ENCODE measurements at places on chromosomes 3 and 15.

DNA sequence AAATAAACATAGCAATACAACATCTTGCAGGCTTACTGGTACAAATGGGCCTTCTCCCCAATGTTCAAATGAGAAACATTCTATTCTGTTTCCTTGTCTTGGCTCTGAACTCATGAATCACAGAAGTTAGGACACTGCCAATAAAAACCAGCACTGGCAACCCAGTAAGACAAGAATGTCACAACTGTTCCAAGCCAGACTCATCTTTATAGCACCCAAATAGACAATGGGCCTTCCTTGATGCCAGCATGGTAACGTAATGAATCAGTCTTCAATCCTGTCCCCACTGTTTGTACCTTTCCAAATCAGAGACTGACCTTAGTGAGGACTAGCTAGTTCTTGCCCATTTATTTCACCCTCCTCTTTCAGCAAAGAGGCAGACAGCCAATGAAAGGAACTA is 14.1 kb upstream of the RPS17 start:
- DNase-seq, result no peak

DNA sequence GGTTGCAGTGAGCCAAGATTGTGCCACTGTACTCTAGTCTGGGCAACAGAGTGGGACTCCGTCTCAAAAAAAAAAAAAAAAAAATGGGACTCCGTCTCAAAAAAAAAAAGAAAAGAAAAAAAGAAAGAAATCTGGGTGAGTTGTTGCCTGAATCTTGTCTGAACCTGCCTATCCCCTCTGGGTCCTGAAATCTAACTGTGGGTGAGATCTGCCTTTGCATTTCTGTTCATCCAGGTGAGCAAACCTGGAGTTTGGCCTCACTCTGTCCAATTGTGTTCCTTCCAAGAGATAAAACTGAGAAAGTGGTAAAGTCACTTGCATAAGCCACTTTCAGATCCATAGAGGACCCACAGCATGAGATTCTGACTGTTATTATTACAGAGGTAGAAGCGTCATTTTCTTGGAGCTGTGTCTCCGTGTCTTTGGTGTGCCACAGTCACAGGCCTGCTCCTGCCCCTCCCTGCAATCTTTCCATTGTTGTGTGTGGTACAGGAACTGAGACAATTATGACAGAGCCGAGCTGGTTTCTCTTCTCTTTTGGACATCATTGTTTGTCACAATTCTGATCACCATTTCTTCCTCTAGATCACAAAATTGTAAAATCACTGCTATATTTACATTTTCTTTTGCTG is 235.9 kb downstream of the LPP start:
- DNase-seq, result peak; percentile 41

DNA sequence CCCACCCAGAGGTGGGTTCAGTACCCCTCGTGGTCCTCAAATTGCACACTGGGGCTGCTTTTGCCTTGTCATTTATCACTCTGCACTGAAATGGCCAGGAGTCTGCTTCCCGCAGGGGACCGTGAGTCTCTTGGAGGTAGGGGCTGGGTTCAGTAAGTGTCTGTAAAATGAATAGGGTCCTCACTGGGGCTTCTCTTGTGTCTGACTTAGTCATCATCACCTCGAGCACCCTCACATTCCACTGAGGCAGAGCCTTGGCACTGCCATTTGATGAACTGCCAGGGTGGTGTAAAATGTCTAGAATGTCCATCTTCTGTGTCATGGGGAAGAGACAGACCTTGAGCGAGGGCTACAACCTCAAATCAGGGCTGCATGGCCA is 61.0 kb upstream of the RYK start:
- no peak for DNase-seq

DNA sequence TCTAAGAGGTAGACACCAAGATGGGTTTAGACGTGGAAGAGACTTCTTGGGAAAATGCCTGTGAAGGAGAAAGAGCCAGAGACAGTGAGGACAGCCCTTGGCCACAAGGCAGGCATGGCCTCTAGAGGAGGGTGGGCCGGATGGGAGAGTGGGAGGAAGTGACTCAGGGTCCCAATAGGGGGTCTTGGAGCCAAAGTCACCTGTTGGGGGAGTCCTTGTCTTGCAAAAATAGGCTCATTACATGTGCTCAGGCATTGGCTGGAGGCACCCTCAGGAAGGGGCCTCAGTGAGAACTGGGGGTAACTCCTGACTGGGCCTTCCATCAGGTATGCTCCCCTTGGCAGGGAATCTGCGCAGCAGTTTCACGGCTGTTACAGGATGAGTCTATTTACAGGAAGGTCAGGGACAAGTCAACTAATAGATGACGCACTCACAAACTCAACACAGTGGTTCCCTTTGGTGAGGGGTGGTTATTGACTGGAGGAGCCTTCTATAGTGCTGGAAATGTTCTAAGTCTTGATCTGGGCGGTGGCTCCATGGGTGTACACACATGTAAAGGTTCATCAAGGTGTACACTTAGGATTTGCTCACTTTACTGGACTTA is 259.6 kb downstream of the XXYLT1 start:
- no peak for DNase-seq

DNA sequence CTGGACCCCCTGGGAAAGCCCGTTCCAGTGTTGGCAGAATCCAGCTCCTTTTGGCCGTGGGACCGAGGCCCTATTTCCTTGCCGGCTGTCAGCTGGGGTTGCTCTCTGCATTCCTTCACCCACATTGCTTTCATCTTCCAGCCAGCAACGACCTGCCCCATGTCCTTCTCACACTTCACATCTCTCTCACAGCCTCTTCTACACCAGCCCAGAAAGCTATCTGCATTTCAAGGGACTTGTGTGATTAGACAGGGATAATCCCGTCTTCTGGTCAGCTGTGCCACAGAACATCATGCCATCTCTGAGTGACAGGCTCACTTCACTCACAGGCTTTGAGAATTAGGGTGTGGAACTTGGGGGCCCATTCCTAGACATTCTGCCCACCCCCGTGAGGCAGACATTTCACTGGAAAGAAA is 16.4 kb downstream of the EFCC1 start:
- DNase-seq, result no peak

- no peak for DNase-seq
Observed at GRCh38 chr3:9149566-9149965, 99.9 kb downstream of the SRGAP3 start.

GRCh38 chr15:88083811-88084760 is 172.5 kb downstream of the NTRK3 start:
- DNase-seq, result no peak

DNA sequence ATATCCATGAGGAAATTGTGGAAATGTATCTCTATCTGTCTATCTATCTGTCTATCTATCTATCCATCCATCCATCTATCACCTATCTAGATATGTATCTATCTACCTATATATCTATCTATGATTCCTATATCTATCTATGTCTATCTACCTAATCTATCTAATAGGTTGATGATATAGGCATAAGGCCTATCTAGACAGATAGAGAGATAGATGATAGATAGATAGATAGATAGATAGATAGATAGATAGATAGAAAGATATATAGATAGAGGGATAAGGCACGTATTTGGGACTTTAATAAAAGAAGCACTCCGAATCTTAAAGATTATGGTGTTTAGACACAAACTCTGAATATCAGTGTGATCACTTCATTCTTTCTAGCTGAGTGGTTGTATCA is 58.1 kb downstream of the DIPK2A start:
- DNase-seq, result no peak

DNA sequence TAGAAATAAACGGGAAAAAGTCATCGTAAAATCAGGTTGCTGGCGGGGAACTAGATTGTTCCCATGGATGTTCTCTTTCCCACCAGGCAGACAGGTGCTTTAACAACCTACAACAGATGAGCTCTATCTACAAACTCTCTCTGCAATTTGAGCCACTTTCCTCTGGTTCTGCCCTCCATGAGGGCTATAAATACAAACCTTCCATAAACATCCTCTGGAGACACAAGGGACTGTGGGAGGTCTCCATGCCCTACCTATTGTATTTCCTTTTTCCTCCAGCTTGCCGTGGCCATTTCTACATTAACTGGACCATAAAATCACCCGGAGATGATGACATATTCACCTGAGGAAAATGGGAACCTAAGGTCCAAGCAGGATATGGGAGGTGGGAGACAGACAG is 151.1 kb downstream of the GABRB3 start:
- no peak for DNase-seq

DNA sequence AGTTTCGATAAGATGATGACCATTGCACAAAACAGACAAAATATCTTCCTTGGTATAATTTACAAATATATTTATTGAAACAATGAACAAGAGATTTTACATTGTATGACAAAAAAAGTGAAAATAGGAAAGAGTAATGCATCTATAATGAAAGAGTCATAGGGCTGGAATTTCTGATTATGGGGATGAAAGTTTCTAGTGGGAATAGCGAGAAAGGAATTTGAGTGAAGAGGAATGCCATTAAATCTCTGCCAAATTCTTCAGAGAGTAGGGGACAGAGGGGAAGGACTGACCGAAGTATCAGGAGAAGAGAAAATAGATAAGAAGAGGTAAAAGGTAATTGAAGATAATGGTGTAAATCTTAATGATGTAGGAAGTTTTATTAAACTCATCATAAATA is 125.4 kb downstream of the VGLL3 start:
- DNase-seq, result no peak

DNA sequence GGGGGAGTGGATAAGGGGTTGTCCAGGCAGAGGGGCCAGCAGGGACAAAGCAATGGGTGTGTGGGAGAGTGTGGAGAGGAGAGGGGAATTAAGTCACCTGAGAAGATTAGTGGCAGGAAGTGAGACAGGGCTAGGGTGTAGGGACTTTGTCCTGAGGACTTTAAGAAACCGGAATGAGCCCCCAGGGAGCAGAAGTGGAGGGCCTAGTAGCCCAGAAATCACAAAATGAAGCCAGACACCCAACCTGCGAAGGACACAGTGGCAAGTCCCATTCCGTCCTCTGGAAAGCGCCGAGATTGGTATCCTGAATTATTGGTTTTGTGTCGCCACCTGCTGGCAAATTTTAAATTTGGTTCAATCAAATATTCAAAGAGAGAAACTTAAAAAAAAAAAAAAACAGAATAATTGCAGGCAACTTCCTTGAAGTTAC is 78.0 kb upstream of the SLC25A36 start:
- DNase-seq, result peak; percentile 39

- DNase-seq, result no peak
Observed at GRCh38 chr3:196016059-196016458, 65.8 kb downstream of the TFRC start.

GRCh38 chr3:182182531-182182968 is 470.8 kb downstream of the SOX2 start:
- DNase-seq, result no peak

- DNase-seq, result no peak
Observed at GRCh38 chr3:189580190-189580589, 51.0 kb upstream of the TP63 start.

DNA sequence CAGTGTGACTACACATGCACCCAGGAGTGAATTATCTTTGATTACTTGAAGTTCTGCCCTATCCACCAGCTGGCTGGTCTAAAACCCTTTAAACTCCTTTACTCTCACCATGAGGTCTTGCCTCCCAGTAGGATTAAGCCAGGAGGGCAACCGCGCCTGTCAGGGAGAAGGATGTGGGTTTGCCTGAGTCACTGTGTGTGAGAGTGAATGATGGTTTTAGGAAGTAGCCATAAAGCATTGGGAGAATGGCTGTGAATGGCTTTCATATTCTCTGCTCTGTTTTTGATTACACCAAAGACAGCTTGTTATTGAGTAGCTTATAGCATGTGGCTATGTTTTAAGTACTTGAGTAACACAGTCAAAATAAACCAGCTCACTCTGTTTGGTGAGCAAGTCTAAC is 637.7 kb upstream of the TBL1XR1 start:
- no peak for DNase-seq

GRCh38 chr3:31230425-31231223 is 302.1 kb upstream of the STT3B start:
- DNase-seq, result peak; percentile 59

GRCh38 chr15:70140025-70140542 is 42.4 kb upstream of the TLE3 start:
- no peak for DNase-seq

DNA sequence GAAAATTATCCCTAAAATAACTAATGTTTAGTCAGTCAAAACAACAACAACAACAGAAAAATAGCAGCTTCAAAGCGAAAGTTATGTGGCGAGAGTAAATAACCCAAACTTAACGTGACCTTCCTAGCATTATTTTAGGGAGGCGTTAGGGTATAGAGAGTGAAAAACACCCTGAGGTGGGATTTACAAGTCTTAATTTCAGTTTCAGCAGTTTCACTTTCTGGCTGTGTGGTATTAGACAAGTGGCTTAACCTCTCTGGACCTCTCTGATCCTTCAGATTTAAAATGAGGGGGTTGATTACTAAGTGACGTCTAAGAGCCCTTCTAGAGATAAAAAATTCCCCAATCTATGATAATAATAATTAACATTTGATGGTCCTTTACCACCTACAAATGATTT is 291.2 kb downstream of the ZBTB20 start:
- DNase-seq, result no peak

- no peak for DNase-seq
Observed at GRCh38 chr15:57705746-57706404, 639 bp upstream of the POLR2M start.

- no peak for DNase-seq
Observed at GRCh38 chr3:85050821-85051220, 92.0 kb downstream of the CADM2 start.

All from CD4-positive, alpha-beta T cell treated with Interleukin-4 for 1 hour (primary cell).